HT-29 (cell line): ENCODE measurements at places on chromosomes 2 and 18.

DNA sequence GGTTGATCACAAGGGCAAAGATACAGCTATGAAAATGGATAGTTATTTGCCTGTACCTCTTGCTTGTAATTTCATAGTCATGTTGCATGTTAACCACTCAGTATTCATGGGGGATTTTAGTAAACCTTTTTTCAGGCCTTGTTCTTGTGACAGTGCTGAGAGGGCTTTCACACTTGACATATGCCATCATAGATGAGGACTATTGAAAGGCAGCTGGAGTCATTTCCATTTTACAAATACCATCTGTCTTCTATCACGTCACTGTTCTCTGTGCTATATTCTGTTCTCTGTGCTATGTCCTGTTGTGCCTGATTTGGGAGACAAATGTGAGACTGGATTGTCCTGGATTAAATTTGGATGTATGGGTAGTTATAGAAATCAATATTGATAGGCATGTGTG lies 131.7 kb downstream of the LYPD6B start:
- DNase-seq = no peak

GRCh38 chr2:97699765-97700444 lies 13.5 kb upstream of the ZAP70 start:
- DNase-seq = peak; percentile 46

- DNase-seq = no peak
Observed at GRCh38 chr2:230975927-230976326, 20.0 kb upstream of the SPATA3 start.

- no peak for DNase-seq
Observed at GRCh38 chr2:6914828-6915227, 2.4 kb upstream of the RNF144A start.

- no peak for DNase-seq
Observed at GRCh38 chr2:240287011-240287410, 146.6 kb upstream of the OTOS start.

GRCh38 chr2:196160101-196160500 lies 11.3 kb downstream of the STK17B start:
- peak; percentile 85 for DNase-seq

GRCh38 chr18:74897971-74898657 lies 300.4 kb downstream of the ZNF407 start:
- DNase-seq = no peak

GRCh38 chr2:138600732-138601457 lies 99.3 kb downstream of the SPOPL start:
- no peak for DNase-seq

DNA sequence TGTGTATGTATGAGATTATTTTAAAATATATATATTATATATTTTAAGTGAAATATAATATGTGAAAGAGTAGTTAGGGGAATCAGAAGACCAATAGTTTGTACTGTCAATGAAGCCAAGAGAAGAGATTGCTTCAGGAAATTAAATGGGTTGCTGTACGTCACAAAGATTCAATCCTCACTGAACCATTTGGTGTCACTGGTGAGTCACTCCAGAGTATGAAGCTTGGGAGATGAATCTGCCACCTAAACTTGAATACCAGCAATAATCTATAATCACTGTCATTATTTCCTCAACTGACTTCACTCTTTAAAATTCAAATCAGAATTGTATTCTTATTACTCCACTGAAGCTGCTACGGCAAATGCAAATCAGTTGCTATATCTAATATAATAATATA lies 41.9 kb upstream of the SCN9A start:
- peak; percentile 38 for DNase-seq

- no peak for DNase-seq
Observed at GRCh38 chr2:63790906-63791305, 50.8 kb upstream of the UGP2 start.

- DNase-seq = no peak
Observed at GRCh38 chr2:15984368-15985255, 44.3 kb downstream of the MYCN start.

- peak; percentile 1 for DNase-seq
Observed at GRCh38 chr18:36661999-36662398, 166.8 kb downstream of the TPGS2 start.

DNA sequence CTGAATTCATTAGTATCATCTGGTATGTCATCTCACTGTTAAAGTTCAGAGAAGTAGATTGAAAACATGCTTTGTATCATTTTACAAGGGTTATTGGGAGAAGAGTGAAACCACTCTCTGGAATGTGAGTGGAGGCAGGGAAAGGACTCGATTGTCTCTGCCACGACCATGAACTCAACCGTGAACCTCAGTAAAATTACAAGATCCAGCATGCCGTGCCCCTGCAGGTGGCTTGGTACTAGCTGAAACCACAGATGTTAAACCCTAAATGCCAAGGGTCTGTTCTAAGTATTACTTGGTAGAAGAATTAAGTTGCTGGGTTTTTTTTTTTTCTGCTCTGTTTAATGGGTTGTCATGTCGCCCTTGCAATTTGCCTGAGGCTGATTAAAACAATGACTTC lies 197.2 kb downstream of the MYO3B start:
- no peak for DNase-seq

DNA sequence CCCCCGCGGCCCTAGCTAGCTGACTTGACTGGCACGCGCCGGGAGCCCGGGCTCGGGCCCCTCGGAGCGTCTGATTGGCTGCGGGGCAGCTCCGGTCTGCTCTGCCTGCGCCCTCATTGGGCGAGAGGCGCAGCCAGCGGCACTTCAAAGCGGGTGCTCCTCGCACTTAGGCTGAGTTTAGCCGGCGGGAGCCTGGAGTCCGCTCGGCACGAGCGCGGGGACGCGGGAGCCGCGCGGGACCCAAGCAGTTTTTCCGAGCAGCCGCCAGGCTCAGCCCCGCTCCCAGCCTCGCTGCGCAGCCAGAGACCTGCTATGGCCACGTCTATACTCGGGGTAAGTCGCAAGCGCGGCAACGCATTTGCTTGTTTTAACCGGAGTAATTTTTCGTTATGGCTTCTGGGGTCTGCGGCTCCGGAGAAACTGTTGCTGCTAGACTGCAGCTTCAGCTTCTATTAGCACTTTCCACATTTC lies at the start of gene SP9:
Gene SP9 (plus strand): TSS at position 174 of the 471 bp plus-strand sequence. CDS start 139 bp downstream, at position 313.
- DNase-seq = peak; percentile 35

DNA sequence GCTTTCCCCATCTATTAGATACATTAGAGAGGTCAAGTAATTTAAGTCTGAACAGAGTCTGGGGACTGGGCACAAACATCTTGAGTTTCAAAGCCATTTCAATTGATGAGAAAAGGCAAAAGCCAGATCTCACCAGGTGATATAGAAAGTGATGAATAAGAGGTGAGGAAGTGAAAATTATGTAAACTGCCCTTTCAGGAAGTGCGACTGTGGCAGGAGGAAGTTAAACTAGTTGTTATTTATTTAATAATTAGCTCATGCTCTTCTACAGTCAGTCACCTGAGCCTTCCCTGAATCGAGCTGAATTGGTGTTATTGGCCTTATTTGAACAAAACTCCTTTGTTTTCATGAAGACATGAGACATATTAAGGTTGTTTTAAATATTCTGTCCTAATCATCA lies 115.1 kb downstream of the CDH20 start:
- peak; percentile 0 for DNase-seq

DNA sequence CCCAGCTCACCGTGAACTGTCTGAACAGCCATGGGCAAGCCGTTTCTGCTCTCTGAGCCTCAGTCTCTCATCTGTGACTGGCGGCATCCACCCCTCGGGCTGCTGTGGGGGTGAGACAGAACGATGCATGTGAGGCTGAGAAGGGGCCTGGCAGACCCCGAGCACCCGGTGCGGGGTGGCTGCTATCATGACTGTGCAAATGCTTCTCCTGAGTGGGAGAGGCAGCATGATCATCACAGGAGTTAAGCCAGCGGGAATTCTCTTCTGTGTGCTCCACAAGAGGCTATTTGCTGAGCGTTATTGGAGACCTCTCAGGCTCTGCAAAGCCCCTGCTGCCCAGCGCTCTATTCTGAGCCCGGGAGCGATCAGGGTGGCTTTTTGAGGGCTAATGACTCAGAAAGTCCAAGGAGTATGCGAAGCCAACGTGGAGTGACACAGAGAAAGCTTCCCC lies 45.8 kb upstream of the ID2 start:
- DNase-seq = no peak

DNA sequence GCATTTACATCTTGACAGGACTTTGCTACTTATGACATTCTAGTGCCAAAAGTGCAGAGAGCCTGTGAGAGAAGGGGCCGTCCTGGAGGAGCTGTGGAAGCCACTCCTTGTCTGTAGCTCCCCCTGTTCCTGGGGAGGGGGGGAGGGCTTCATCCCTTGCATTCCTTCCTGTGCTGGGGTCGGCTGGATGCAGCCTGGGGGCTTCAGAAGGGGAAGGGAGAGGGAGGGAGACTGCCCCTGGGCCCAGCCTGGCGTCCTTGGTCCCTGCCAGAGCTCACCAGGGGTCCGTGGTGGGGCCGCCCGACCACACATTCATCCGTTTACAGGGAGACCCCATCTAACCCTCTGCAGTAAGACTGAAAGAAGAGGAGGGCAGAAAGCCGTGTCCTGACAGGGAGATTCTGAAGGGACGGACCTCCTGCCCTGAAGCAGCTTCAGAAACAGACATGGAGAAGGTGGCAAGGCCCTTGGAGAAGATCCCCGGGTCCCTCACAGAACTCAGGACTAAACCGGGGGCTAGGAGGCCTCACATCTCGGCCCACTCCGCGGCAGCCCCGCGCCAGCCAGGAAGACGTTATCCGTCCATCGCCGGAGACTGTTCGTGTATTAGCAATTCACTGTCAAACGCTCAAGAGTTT lies 258.3 kb upstream of the SALL3 start:
- DNase-seq = no peak

GRCh38 chr2:104290566-104290891 lies 563.4 kb upstream of the POU3F3 start:
- no peak for DNase-seq

GRCh38 chr2:74146929-74147726 lies 584 bp downstream of the BOLA3 start:
- DNase-seq = peak; percentile 22

GRCh38 chr18:23964282-23965238 lies 50.0 kb upstream of the TTC39C start:
- peak; percentile 33 for DNase-seq

GRCh38 chr18:59671551-59671950 lies 25.7 kb downstream of the CCBE1 start:
- no peak for DNase-seq

GRCh38 chr2:148981781-148982180 lies 56.7 kb upstream of the LYPD6B start:
- no peak for DNase-seq

DNA sequence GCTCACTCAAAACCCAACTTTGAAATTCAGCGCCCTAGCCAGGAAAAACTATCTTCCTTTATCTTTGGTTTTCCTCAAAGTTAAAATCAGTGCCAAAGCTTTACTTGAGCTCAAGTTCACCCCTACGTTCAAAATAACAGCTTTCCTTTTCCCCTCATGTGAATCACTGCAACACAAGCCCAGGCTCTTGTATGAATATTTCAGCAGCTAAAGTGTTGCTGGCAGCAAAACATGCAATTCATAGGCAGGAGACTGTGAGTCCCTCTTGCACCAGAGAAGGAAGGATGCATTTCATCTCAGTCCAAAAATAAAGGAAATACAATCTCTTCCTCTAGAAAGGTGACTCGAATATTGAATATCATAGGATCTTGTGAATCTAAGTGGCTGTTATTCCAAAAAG lies 461.3 kb upstream of the SOX11 start:
- no peak for DNase-seq

DNA sequence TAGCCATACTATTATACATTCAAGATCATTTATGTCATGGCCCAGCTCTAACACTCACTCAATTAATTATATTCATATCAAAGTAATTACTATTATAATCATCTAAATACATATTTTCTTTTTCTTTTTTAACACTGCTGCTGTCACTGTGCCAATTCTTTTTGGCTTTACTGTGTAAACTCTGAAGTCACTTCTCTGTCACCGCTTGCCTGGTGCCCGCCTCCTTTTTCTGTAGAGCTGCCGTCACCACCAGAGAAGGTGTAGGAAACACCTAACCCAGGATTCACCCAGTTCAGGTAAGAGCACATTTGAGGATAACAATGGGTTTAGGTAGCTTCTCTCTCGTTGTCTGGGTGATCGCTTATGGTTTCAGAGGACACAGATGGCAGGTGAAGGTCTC lies 93.3 kb downstream of the AOX1 start:
- DNase-seq = no peak

DNA sequence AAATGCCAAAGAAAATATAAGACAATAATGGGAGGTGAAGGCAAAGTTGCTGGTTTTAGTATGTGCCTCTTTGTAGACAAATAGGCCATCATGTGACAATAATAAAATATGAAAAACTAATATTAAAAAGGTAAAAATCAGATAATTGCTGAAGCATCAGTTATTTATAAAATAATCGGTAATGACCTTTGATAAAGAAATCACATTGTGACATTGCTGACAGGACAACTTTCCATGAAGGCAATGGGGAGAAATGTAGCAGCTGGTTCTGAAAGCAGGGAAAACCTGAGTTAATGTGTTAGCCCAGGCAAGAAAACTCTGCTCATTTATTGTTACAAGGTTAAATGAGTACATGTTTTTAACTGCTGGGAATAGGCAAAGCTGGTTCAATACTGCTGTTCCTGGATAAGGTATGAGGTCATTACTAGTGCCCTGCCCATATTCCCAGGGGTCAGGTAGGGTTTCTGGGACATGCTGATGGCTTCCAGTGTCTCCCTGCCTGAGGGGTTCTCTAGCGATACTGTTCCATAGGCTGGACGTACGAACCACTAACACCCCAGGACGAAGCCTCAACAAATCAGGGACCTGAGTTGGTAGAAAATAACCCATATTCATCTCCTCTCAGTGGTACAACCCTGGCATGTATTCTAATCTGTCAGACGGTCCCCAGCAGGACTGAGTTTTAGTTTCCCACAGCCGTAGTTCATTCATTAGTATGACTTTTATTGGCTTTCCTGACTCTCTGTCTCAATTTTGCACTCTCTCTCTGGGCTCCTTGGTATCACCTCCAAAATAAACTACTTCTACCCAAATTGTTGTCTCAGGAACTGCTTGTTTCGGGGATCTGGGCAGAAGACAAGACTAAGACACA lies 355.9 kb downstream of the TXNL1 start:
- no peak for DNase-seq

- peak; percentile 75 for DNase-seq
Observed at GRCh38 chr2:54904836-54905235, 145.4 kb downstream of the RTN4 start.

- peak; percentile 76 for DNase-seq
Observed at GRCh38 chr18:77114415-77115191, 18.0 kb downstream of the MBP start.

GRCh38 chr2:225041851-225042799 lies at the start of gene DOCK10:
Gene DOCK10, minus strand, starts transcription at chr2:225042468. Its CDS starts 94 bp downstream, at chr2:225042374.
- no peak for DNase-seq

DNA sequence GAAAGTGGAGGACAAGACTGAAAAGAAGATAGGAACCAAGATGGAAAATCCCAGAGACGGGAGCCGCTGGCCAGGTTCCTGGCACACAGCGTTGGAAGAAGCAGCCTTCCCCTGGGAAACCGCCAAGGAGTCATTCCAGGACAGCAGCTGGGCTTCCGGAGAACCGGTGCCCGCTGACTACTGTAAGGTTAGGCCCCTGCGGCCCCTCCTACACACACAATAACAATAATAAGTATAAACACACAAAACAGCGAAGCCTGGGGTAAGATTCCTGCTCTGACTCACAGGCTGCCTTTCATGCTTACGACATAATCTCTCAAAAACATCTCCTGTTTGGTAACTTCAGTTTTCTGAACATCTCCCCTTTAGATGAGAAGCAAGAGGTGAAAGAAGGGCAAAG lies 28.1 kb upstream of the MYCN start:
- DNase-seq = no peak

GRCh38 chr18:7902399-7902839 lies 335.3 kb downstream of the PTPRM start:
- no peak for DNase-seq

GRCh38 chr2:105950521-105951383 lies 206.0 kb downstream of the NCK2 start:
- no peak for DNase-seq
